Activated naive CD4-positive, alpha-beta T cell (primary cell): ENCODE measurements at places on chromosomes 5 and 9.

- no peak for DNase-seq
These were observed 77.4 kb downstream of the NR2F1-AS1 start for GRCh38 chr5:93503598-93504067.

DNA sequence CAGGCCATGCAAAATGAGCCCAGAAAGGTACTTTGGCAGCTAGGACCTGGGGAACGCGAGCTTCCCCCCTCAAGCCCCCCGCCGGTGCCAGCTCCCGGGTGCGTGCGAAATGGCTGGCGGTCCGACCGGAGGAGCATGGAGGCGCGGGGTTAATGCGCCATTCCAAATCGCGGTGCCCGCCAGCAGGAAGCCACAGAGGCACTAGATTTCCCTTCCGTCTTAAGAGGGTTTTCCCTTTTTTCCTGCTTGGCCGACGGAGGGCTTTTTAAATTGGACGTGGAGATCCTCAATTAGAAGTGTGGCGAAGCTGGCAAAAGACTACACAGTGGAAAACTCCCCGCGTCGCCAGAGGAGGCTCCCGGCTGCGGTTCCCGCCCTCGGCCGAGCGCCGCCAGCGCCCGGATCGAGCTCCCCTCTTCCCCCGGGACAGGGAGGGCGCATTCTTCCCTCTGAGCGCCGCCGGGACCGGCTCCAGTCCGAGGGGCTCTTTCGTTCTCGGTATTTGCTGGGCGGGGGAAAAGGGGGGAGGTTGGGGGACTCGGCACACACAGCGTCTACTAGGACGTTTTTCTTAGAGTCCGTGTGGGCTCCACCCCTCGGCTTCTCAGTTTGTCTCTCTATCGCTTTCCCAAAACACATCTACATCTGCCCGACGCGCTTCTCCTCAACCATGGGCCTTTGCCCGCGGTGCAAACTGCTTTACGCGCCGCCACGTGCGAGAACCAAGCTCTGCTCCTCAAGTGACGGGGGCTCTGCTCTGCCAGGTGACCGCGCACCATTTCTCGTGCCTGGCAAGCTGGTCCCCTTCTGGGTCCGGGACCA lies 3.0 kb downstream of the GDNF start:
- no peak for DNase-seq

DNA sequence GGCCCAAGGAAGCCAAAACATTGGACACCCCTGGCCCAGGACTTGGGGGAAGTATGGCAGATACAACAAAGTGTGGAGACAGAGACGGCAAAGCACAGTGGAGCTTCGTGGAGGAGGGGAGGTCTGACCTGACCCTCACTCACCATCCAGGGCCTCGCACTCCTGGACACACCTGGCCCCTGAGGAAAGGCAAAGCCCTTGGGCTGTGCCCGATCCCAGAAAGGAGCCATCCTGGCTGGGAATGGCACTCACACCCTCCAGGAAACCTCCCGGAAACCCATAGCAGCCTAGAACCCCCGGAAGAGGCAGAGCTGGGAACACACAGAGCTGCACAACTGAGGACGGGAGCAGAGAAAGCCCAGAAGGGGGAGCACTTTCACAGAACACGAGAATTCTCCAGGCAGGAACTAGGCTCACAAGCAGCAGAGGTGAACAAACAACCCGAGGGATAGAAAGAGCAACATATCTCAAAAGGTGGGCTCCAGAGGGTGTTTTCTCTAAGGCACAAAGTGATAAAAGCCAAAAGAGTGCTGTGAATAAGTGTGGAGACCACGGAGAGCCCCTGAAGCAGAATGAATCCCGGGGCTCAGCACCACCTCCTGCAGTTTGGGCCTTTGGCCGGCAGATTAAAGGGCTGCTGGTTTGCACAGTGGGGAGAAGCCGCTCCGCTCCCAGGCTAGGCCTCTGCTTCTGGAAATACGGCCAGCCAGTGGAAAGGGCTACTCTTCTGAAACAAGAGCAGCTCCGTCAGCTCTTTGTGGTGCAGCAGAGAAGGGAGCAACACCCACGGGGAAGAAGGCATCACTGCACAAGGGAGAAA lies 108.2 kb downstream of the UBE2R2 start:
- DNase-seq, result no peak

DNA sequence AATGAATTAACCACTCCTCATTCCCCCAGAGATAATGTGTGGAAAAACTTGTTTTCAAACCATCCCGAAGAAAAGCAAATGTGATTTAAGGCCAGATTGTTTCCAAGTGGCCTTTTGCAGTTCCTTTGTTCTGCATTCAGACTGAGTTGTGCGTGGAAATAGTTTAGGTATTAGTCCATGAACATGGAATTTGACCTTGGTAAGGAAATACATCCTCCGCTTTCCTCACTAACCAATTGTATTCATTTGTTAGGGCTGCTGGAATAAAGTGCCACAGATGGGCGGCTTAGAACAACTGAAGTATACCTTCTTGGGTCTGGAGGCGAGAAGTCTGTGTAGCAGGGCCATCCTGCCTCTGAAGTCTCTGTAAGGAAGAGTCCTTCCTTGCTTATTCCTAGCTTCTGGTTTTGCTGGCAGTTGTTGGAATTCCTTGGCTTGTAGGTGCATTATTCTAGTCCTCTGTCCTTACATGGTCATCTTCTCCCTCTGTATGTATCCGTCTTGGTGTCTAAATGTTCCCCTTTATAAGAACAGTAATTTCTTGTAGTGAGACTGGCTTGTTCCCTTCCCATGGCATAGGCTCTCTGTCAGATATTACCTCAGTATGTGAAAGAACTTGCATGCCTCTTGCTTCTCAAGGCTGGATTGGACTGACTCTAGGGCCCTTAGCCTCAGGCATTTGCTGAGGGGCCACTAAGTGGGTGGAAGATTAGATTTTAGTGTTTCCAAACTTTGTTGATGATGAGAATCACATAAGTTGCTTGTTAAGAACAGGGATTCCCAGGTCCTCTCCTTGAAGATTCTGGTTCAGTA lies 53.9 kb downstream of the RAI14 start:
- no peak for DNase-seq

DNA sequence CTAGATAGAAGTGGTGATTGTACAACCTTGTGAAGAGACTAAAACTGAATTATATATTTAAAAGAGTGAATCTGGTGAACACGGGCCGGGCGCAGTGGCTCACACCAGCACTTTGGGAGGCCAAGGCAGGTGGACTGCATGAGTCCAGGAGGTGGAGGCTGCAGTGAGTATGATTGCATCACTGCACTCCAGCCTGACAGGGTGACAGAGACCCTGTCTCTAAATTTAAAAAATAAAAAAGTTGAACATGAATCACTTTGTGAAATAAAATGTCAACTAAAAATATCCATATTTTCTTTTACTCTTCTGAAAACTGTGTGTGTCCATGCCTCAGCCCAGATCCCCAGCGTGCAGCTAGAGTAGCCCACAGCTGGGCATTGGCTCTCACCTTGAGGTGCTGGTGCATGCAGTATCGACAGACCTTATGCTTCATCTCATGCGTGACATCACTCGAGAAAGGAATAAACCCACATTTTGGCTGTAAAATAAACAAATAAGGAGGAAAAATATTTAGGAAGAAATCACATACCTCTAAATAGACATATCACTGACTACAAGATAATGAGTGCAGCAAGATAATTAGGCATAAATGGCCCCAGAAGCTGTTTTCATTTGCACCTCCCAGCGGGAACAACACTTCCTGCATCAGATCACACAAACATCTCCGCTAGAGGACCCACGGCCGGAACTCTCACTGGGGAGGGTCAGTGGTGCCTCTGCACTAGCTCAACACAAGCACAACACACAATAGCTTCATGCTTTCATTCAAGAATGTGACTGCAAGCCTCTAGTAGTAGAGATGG lies 22.1 kb downstream of the IPPK start:
- no peak for DNase-seq

GRCh38 chr5:172411484-172412072 lies 42.7 kb downstream of the SH3PXD2B start:
- DNase-seq, result no peak
